Activated CD8-positive, alpha-beta memory T cell treated with anti-CD3 and anti-CD28 coated beads for 1 hour (primary cell): ENCODE measurements at places on chromosomes 3 and 15.

GRCh38 chr3:27658741-27659140 is 63.4 kb downstream of the EOMES start:
- DNase-seq: no peak

- DNase-seq: no peak
Observed at GRCh38 chr3:170151536-170151935, 30.0 kb downstream of the PHC3 start.

DNA sequence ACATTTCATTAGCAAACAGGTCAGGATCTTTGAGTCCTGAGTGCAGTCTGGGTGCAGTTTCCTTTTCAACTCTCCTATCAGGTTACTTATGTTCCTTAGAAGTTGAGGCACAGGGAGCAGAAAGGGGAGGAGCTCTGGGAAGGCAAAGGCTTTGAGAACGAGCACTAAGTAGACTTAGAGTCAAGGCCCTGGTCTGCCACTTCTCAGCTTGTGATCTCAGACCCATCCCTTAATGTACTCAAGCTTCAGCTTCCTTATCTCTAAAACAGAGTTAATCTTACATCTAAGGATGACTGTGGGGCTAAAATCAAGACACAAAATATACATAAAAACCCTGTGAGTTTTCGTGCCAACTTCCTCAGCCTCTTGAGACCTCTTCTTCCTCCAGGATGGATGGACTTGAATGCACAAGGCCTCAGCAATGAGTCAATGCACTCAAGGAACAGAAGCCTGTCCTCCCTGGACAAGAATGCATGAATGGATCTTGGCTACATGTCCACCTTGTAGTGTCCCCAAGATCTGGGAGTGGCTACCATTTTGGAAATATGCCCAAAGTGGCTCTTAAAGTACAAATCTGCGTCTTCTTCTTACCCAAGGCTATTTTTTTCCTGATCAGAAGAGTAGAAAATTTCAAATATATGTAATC is 105.1 kb downstream of the WDR76 start:
- DNase-seq: no peak

- no peak for DNase-seq
Observed at GRCh38 chr15:87578776-87579175, 677.8 kb downstream of the NTRK3 start.

DNA sequence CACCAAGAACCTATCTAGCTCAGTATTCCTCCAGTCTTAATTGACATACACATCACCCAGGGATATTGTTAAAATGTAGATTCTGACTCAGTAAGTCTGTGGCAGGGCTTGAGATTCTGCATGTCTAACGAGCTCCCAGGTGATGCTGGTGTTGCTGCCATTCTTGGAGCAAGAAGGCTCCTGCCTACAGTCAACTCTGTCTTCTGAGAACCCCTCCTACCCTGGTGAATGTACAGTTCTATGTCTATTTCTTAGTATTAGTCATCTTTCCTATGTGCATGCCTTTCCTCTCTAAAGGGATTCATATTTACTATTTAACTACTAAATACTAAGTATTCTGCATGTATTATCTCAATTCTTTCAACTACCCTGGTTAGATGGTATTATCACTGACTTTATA is 268.7 kb downstream of the EDEM1 start:
- DNase-seq: no peak

DNA sequence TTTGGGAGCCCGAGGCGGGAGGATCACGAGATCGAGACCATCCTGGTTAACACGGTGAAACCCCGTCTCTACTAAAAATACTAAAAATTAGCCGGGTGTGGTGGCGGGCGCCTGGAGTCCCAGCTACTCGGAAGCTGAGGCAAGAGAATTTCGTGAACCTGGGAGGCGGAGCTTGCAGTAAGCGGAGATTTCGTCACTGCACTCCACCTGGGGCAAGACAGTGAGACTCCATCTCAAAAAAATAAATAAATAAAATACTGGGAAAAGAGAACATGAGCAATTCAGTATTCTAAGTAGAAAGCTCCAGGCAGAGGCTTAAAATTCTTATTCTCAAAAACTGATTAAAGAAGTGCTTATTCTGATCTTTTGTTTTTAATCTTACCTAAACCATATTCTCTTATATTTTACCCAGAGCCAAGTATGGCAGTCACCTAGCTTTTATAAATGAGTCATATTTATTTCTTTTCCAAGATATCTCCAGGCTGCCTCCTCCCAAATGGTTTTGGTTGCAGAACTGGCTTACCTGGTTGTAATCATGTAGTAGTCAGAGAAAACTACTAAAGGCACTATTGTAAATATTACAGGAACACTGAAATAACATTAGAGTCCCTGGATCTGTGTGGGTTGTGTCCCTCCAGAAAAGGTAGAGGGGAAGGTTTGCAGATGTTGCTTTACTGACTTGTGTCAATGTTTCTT is 45.8 kb upstream of the DYNC1LI1 start:
- DNase-seq: no peak

DNA sequence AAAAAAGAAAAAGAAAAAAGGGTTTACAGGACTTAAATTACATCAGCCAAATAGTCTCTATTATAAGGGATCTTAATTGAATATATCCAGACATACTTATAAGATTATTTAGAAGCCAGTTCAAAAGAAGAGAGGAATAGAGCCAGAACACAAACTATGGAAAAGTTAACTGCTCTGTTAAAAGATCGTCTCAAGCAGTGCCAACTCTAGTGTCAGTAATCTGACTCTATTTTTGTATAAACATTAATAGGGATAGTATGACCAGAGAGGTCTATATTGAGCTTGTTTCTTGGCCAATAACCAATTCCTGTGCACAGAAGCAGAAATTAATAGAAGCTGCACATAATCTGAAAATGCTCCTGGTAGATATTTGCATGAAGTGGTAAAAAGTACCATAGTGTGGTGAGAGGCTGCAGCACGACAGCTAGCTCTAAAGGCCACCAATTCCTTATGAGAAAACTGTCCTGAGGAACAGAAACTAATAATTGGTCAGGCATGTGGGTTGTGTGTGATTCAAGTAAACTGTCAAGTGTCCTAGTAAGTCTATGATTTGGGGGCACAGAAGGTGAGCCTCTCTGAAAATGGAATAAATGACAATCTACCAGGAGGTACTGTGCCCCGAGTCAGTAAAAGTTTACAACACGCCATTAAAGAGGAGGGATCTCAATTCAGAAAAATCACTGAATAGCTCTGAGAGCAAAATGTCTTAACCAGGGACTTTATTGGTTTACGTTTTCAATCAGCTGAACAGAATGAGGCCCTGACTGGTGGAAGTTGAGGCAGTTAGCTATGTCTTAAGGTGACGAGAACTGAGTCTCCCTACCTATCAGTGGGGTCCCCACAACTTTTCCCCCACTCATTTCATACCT is 51.5 kb upstream of the NANOGP8 start:
- no peak for DNase-seq

DNA sequence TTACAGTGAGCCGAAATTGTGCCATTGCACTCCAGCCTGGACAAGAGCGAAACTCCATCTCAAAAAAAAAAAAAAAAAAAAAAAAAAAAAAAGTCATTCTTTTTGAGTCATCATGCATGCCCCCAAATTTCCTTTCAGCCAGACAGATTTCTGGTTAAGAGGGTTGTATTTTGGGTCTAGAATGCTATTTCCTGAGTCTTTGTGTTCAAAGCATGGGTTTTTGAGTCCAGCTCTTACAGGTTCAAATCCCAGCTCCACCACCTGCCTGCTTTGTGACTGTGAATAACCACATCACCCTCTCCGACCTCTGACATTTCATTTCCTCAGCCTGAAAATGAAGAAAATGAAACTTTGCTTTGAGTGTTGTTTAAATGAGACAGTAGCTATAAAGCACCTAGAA is 9.3 kb upstream of the C15orf61 start:
- DNase-seq: no peak

DNA sequence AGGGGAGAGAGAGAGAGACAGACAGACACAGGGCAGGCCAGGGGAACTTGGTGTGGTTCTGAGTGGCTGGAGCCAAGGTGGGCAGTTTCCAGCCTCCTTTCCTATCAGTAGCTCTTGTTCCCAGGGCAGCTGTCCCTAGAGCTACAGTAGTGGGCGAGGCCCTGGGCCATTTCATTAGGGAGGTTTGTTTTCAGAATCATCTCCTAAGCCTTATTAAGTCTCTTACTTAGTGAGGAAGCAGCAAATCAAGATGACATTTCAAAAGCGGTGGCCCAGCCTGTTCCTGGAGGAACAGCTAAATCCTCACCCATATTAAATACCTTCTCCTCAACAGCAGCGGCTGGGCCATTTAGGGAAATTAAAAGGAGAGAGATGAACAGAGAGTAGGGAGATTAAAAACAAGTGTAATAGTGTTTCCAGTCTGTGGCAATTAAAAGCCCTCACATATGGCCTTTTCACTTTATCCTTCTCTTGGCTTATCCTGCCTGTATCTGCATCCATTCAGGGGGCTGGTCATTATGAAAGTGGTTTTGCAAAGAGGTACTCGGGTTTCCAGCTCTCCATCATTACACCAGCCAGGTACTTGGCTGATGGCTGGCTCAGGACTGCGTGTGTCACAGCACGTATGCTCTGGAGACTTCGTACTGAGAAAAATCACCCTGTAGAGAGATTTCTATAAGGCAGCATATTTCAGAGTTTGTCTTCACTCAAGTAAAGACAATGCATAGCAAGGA is 91.9 kb upstream of the PRR23C start:
- DNase-seq: no peak

- no peak for DNase-seq
Observed at GRCh38 chr3:140277886-140278285, 342.9 kb downstream of the CLSTN2 start.

DNA sequence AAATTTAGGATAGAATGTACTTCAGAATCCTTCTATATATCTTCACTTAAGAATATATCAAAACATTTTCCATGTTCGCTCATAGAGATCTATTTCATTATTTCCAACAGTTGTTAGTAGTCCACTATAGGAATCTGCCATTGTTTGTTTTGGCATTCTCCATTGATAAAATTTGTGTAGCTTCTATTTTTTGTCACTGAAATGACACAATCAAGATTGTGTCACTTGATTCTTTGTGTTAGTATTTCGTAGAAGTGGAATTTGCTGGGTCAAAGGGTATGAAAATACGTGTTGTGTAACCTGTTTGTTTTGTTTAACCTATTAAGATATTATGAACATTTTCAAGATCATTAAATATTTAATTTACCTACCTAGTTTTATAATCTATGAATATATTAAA is 15.9 kb upstream of the GPR156 start:
- no peak for DNase-seq

- no peak for DNase-seq
Observed at GRCh38 chr3:32414522-32415202, 23.0 kb downstream of the CMTM7 start.

GRCh38 chr15:74316141-74316540 is 51.3 kb downstream of the CYP11A1 start:
- DNase-seq: no peak

DNA sequence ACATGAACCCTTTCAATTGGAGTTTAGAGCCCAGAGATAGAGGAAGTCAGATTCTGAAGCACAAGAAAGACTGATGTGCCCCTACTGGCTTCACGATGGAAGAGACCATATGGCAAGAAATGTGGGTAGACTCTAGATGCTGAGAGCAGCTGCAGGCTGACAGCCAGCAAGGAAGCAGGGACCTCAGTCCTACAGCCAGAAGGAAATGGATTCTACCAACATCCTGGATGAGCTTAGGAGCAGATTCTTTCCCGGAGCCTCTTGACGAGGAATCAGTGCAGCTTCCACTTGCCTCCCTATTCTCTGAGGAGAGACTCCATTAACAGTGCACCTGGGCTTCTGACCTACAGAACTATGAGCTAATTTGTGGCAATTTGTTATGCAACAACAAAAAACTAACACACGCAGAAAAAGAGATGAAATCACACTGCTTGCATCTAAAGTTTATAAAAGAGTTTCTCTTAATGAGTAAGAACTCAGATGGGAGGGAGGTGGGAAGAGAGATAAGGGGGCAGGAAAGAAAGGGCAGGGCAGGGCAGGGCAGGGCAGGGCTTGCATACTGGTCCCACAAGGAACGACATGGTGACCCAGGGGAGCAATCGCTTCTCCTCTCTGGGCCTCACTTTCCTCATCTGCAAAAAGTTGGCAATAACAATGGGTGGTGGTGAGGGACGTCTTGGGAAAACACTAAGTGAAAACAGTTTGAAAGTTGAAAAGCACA is 440.9 kb downstream of the FOXP1 start:
- no peak for DNase-seq

GRCh38 chr15:55552926-55553325 is 35.2 kb downstream of the PYGO1 start:
- no peak for DNase-seq

GRCh38 chr15:65246939-65247338 is 35.7 kb upstream of the CILP start:
- no peak for DNase-seq

DNA sequence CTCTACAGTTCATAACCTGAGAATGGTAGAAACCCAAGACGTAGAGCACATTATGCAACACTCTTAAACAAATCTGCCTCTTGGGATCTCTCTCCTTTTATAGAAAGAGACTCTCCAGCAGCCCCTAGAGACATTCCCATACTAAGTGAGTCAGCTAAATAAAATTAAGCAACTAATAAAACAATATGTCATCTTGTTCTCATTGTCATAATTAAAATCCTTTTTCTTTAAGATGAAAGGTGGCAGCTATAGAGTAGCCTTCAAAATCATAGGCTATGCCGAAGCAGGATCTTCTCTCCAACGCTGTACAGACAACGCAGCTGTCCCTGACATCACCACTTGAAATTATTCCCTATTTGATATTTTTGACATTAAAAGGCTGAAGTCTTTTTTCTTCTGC is 790.0 kb downstream of the FHIT start:
- no peak for DNase-seq

GRCh38 chr3:59526999-59527398 is 477.2 kb upstream of the CFAP20DC start:
- no peak for DNase-seq

DNA sequence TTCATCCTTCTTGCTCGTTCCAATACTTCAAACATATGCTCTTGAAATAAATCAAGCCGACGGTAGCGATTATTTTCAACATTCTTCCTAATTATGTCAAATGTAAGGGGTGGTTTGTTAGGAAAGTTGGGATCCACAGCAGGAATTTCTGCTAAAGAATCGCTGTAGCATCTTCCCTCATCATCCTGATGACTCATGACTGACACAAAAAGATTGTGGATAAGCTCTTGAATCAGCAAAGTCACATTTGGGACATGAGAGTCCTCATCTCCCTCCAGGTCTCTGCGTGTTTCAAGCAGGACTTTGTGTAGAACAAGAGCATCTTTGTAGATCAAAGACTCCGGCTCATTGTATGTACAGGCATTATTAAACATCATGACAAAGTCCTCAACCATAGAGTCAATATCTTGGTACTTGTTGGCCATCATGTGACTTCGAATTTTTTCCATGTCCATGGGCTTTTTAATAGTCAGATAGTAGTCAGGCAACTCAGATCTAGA is 73.0 kb downstream of the UQCC5 start:
- DNase-seq: no peak

GRCh38 chr3:41167722-41168497 is 31.4 kb upstream of the CTNNB1 start:
- no peak for DNase-seq

GRCh38 chr3:197209366-197210260 is 88.8 kb downstream of the DLG1 start:
- no peak for DNase-seq

- DNase-seq: no peak
Observed at GRCh38 chr3:65027335-65027734, 339.5 kb upstream of the ADAMTS9 start.

- no peak for DNase-seq
Observed at GRCh38 chr3:14377838-14378169, 24.6 kb upstream of the SLC6A6 start.
